ENCODE measurements at places on chromosomes 12 and 14.

DNA sequence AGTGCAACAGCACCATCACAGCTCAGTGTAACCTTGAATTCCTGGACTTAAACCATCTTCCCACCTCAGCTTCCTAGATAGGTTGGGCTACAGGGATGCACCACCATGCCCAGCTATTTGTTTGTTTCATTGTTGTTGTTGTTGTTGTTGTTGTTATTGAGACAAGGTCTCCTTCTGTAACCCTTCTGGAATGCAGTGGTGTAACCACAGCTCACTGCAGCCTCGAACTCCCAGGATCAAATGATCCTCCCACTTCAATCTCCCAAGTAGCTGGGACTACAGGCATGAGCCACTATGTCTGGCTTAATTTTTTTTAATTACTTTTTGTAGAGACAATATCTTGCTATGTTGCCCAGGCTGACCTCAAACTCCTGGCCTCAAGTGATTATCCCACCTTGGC lies 1.2 kb upstream of the NEMP1 start:
- DNase-seq: no peak

DNA sequence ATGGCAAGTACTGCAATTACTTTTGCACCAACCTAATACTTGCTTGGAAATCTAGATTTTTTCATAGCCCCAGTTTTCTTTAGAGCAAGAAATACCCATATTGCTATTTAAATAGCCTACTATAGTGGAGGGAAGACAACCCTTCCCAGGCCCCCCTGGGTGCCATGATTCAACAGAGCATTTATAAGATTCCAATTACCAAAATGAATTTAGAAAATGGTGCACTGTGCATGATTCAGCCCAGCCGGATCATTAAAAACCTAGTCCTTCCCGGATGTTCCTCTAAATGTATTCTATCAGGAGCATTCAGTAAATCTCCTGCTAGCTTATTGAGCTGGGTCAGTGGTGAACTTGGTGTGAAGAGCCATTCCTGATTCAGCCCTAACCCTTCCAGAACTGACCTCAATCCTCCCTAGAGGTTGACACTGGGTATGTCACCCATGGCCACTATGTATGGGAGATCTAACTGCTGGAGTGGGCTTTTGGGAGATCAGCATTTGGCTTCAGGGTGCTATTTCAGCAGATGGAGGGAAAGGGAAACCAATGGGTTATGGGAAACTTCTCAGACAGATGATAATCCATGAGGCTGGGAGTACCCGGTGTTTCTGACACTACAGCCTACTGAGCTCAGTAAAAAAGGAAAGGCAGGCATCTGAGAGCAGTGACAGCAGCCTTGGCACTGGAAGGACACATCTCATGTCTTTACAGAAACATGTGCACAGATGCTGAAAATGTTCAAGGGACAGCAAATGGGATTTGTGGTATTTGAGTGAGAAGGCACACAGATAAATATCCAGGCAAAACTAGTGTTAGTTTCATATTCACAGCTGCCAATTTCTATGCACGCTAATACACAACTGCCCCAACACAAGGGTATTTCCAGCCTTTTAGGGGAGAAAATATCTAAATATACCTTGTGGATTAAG lies 258.9 kb downstream of the DPF3 start:
- no peak for DNase-seq

DNA sequence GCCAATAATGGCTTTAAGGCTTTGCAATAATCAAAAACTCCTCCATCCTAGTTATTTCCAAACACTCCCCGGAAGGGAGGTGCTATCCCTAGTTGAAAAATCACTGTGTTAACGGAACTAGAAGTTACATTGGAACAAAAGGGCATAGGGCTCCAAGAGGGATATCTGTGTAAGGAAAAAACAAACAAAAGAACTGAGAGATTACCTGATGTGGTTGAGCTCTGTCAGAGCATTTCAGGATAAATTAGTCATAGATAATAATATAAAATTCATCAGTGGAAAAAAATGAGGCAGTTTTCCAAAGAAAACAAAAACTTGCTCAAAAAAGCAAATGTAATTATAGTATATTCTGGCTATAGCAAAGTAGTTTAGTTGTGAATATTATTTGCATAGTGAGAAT lies 27.4 kb upstream of the PAPLN start:
- DNase-seq: no peak

DNA sequence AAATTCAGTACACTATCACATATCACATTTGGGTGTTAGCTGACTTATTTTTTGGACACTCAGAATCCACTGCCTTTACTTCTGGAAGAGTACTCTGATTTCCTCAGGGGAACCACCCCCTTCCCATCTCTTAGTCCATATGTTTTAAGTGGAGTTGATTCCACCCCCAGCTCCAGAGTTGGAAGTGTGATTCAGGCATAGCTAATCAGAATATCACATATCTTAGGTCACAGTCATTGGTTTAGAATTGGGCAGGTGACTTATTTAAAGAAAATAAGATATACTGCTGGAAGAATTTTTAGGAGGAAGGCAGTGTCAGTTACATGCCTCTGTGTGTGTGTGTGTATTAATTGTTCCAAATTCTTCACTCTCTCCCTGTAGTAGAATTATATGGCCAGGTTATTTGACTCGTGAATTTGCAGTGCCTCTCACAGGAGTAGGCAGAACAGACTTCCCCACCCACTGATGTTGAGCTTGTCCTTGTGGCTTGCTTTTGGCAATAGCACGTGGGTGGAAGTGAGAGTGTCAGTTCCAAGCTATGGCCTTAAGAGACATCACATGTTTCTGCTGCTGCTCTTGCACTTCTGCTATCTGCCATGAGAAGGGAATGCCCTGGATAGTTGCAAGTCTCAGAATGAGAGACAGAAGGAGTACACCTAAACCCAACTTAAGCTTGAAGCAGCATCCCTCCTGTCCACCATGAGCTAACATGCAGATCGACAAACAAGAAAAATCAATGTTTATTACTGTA lies 6.4 kb upstream of the GAS2L3 start:
- no peak for DNase-seq

DNA sequence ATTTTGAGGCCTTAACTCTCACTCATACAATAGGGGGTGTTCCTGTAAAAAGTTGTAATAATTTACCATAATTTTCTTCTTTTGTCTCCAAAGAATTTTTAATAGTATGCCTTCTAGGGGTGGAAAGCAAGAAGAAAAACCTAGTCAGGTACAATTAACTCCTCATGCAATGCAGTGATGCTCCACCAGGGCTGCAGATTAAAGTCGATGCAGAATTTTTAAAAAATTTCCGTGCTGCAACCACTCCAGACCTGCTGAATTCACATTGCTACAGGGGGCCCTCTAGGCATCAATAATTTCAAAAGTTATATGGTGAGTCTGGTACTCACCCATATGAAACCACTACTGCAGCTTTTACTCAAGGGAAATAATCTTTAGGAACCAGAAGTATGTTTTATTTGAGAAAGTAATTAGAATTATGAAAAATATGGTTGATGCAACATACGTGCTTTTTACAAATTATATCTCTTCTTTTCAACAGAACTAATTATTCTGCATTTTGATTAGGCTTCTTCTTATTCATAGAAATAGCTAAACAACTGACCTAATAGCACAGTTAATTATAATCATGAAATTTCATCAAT lies 353.2 kb downstream of the BCAT1 start:
- no peak for DNase-seq

DNA sequence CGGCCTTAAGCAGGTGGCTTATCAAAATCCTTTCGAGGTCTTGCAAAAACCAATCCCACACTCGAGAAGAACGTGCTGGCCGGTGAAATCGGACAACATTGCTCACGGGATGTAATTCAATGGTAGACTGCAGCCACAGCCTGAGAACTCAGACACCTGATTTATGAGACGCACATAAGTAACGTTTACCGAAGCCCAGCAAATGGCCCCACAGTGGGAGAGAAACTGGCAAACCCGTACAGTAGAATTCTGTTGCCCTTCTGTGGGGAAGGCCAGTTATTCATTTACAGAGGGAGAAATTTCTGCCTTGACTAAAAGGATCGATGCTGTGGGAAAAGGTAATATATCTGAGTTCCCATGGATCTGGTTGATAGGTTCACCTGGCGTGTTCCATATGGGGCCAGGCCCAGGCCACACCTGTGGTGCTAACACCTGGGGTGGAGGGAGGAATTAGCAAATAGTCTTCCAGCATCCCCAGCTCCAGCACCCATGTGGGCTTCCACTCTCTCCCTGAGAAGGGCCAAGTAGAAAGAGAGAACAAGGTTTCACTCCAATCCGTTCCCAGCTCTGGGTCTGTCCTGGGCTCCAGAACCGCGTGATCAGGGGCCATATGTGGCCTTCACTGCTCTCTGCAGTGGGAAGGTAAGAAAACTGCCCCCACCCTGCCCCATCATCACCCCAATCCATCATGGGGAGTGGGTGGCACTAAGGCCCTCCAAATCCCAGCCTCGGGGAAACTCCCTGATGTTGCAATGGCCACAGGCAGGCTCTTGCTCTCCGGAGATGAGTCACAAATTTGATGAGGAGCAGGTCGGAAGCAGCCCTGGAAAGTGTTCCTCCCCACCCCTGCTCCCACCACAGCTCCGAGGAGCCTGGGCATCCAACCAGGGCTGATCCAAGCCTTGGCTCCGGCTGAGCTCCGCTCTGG lies 12.7 kb downstream of the BDKRB1 start:
- DNase-seq: peak; percentile 91

DNA sequence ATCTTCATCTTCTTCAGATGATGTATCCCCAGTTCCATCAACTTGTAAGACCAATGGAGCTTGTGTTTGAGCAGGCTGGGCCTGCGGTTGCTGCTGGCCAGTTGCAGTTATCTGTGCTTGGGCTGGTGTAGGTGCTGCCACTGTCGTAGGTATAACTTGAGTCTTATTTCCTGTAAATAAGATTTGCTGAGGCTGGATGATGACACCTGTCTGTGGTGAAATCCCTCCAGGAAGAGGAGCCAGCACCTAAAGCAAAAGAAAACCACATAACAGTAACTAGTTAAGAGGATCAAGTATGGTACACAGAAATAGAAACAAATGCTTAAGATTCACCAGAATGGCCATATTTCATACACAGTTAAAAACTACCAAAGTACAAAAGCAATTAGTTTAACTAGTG lies 28.2 kb downstream of the GTF2A1 start:
- no peak for DNase-seq

DNA sequence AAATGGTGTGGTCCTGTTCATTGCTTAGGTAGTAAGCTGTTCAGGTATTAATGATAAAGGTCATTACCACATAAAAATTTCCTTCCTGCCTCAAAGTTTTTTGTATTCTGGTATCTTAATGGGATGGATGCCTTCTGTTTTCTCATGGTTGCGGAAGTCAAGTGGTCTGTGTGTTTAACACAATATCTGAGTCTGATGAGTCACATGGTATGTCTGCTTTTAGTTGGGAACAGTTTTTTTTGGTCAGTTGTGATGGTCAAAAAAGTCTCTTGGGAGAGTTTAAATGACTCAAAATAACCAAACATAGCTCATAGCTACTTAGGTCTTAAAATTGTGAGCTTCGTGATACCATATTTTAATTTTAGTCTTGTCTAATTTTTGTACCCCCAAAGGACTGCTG lies 40.7 kb downstream of the STK38L start:
- DNase-seq: no peak

- DNase-seq: no peak
These were observed 440.1 kb upstream of the CCDC196 start for GRCh38 chr14:66046035-66046434.

GRCh38 chr14:89911010-89911919 lies 43.3 kb downstream of the EFCAB11 start:
- peak; percentile 68 for DNase-seq

DNA sequence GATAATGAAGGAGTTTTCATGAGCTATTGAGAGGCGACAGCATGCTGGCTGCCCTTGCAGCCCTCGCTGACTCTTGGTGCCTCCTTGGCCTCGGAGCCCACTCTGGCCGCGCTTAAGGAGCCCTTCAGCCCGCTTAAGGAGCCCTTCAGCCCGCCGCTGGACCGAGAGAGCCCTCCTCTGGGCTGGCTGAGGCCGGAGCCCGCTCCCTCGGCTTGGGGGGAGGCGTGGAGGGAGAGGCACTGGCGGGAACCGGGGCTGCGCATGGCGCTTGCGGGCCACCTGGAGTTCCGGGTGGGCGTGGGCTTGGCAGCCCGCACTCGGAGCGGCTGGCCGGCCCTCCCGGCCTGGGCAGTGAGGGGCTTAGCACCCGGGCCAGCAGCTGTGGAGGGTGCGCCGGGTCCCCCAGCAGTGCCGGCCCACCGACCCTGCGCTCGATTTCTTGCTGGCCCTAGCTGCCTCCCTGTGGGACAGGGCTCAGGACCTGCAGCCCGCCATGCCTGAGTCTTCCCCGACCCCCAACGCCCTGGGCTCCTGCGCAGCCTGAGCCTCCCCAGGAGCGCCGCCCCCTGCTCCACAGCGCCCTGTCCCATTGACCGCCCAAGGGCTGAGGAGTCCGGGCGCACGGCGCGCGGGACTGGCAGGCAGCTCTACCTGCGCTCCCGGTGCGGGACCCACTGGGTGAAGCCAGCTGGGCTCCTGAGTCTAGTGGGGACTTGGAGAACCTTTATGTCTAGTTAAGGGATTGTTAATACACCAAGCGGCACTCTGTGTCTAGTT lies 20.1 kb upstream of the PAWR start:
- DNase-seq: no peak

- DNase-seq: no peak
These were observed 324.5 kb downstream of the MED13L start for GRCh38 chr12:115953031-115953430.

DNA sequence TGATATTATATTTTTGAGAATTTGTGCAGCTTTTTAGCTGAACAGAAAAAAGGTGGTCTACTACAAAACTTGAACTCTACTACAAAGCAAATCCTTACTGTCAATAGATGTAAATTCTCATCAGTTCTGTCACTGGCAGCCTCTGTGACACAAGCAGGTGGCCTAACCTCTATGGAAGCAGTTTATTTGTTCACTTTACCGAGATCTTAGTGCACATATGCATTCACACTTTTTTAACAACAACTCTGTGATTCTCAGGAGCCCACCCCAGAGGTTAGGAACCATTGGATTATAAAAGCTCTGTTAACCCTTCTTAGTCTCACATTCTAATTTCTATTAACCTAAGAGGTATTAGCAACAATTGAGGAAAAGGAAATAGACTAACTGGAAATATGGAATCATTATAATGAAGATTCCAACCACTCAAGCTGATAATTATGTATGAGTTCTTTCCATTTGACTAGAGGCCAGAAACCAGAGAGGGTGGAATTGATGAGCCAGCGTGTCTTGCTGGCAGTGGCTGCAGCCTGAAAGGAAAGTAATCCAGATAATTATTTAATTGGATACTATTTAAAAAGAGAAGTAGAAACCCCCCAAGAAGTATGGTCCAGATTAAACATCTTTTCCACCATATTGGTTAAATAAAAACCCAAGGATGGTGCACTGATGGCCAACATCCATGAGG lies 451.1 kb downstream of the TMEM117 start:
- DNase-seq: no peak

DNA sequence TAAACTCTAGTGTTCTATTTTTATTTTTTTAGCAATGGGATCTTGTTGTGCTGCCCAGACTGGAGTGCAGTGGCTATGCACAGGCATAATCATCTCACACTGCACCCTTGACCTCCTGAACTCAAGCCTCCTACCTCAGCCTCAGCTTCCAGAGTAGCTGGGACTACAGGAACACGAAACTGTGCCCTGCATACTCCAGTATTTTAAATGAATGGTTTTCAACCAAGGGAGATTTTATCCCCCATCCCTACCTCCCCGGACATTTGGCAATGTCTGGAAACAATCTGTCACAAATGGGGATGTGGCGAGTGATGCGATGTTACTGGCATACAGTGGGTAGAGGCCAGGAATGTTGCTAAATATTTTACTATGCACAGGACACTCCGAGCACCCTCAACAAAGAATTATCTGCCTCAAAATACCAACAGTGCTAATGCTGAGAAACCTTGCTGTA lies 2.1 kb downstream of the CBX5 start:
- DNase-seq: no peak

Data from suprapubic skin (tissue), 4 donors.